Fibroblast of villous mesenchyme (primary cell): ENCODE measurements at places on chromosomes 7 and 10. TPM values are rescaled to one million over a fixed set of nuclear protein-coding genes. Genes with fewer than 3 reads are reported as not detected.

DNA sequence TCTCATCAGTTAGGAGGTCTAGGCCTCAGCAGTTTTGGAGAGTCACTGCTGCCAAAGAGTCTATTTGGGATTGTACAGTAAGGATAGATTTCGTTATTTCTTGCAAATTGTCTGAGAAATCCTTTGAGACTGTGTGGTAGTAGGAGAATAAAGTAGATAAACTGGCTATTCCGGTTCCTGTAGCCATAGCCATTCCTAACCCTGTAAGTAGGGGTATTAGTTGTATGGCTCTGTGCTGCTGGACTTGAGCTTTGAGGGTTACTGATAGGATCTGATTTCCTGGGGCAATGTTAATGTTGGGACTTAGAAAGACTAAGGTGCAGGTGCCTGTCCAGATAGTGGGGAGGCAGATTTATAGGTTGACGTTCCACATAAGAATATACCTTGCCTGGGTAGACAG is 36.1 kb upstream of the ZNF138 start:
- no peak for DNase-seq

GRCh38 chr7:55532150-55532917 is 40.0 kb downstream of the VOPP1 start:
- DNase-seq: peak; percentile 52

The PRKAR2B gene
- total RNA-seq: 3.9 and 7.1 TPM in 2 replicates

The GPR22 gene
- under 0.01 TPM in 1 of 2 replicates, not detected in the other for total RNA-seq

The GPNMB gene
- total RNA-seq: 60.9 and 93.7 TPM in 2 replicates

DNA sequence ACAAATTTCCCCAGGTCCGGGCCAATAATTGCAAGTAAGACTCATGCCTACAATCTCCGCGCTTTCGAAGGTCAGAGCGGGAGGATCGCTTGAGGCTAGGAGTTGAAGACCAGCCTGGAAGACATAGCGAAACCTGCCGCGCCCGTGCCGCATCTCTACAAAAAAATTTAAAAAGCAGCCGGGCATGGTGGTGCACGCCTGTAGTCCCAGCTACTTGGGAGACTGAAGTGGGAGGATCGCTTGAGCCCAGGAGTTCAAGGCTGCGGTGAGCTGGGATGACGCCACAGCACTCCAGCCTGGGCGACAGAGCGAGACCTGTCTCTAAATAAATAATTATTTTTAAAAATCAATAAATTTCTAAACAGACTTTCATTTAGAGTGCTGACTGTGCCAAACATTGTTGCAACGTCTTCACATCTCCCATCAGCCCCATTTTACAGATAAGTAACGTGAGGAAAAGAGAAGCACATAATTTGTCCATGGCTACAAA is 494 bp upstream of the CFAP43 start:
- no peak for DNase-seq

DNA sequence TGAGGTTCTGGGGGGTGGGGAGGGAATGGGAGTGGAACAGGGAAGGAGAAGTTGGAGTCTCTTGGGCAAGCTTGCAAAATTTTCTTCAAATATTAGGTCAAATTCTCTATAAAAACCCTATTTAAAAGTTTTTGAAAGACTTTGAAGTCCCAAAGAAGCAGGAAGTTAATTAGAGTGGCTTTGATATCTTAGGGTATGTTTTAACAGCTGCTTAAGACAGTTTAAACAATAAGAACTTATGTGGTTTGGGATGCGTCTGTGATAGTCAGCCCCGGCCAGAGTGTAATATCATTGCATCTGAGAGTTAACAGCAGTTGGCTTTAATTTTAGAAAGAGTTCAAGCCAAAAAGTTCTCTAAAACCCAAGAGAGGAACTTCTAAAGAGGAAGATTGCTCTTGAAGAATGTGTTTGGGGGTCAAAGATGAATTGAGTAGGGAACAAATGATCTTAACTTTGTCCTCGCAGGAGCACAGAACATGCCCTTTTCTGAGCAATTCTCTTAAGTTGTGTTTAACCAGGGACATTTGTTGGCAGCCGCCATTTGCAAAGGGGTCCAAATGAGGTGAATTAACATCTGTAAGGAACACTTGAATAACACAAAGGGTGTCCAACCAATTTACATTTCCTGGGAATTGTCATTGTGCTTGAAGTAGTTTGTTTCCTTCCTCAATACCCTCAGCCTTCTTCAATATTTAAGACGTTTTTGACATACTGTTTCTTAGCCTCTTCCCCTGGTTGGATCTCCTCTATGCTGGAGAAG is 182.4 kb downstream of the PTEN start:
- peak; percentile 37 for DNase-seq

The COL17A1 gene
- total RNA-seq: not detected in 2 replicates

GRCh38 chr10:84988011-84988410 is 659.6 kb downstream of the CCSER2 start:
- no peak for DNase-seq

DNA sequence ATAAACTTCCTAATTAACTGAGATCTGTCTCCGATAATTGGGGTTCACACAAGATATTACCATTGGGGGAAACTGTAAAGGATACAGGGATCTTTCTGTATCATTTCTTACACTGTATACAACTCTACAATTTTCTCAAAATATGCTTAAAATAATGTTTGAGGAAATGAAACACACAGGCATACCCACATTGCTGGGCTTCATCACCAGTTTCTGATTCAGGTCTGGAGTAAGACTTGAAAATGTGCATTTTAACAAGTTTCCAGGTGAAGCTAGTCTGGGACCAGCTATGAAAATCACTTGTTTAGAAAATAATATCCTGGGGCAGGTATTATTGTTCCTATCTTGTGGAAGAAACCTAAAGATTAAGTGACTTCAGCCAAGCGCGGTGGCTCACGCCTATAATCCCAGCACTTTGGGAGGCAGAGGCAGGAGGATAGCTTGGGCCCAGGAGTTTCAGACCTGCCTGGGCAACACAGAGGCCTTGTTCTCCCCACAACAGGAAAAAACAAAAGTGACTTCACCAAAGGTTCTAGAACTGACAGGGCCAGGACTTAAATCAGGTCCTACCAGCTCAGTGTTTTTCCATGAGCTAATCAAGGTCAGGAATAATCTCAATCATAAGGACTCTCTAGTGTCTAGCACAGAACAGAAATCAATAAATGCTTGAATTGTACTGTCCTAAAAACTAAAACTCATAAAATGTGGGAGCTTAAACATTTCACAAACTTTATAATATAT is 12.6 kb downstream of the TOMM7 start:
- peak; percentile 14 for DNase-seq

- no peak for DNase-seq
These were observed 56.0 kb downstream of the CSGALNACT2 start for GRCh38 chr10:43194266-43194665.

The MKI67 gene
- total RNA-seq: 14.2 and 21.2 TPM in 2 replicates

The ETV1 gene
- 9.3 and 11.7 TPM in 2 replicates for total RNA-seq

The AQP1 gene
- 11.9 and 25.0 TPM in 2 replicates for total RNA-seq

GRCh38 chr10:69742928-69743602 is 58.6 kb upstream of the COL13A1 start:
- DNase-seq: peak; percentile 37

DNA sequence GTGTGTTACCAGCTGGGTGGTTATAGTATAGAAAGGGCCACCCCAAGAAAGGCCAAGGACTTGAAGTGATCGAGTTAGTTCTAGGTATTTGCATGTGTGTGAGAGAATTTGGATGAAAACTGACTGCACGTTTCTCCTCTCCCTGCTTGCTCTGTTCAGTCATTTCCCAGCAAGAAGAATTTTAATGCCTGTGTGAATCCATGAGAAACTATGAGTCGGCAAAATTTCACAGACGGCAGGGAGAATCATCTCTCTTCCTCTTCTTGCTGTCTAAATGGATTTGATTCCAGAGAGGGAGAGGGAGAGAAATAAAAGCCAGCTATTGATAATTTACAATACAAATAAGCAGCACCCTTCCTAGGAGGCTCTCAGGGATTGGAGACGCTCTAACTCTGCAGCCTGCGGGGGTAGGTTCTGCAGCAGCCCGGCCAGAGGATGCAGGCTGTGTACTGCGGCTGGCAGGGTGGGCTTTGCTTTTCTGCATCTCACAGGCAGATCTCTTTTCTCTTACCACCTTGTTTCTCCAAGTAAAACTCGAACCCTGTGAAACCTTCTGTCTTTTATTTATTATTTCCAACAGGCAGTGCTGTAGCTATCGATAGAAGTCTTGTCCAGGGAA is 183.6 kb downstream of the TCF7L2 start:
- peak; percentile 81 for DNase-seq

The FASTK gene
- total RNA-seq: 87.2 and 103 TPM in 2 replicates

- no peak for DNase-seq
These were observed 23.7 kb upstream of the WNT16 start for GRCh38 chr7:121305109-121305508.

The DKK1 gene
- 84.4 and 138 TPM in 2 replicates for total RNA-seq
